DND-41 (cell line): ENCODE measurements at places on chromosomes 3 and 15.

GRCh38 chr3:21691036-21691435, 60.0 kb downstream of the ZNF385D start:
- DNase-seq = no peak

DNA sequence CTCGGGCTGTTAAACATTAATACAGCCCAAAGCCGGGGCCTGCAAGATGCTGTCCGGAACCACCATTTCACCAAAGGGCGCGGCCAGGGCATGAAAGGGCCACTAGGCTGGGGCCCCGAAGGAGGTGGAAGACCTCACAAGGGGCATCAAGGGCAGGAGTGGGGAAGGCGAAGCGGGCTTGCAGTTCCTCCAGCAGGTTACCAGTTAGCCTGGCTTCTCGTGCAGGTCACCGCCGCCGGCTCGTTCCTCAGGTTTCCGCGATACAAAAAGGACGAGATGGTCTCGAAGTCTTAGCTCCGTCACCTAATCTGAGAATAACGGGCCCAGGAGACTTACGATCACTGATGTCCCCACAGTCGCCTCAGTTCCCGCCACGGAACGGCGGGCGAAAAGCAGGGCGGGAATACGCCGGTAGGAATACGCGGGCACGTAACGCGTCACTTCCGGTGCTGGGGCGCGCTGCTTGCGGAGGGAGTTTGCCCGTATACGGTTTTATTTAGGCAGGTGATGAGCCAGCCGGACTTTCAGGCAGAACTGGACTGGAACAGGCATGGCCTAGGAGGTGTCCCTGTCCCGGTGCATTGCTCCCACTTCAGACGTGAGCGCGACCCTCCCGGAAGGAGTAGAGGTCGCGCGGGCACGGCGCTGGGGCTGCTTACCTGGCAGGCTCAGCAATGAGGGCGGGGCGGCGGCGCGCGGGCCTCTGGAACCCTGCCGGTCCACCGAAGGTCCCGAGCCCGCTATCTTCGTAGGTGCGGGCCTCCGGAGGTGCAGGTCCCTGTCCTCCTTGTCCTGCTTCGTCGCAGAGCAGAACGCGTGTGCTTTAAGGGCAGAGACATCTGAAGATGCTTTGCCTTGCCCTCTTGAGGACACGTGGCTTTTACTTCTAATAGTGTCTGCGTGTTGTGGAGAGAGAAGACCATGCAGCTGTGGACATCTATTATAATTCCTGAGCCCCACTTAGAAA, at the start of gene RFC4:
Gene RFC4 (minus strand): TSS at position 394 of the 967 bp plus-strand sequence. CDS start 1,769 bp downstream, outside the sequence.
- peak; percentile 86 for DNase-seq

DNA sequence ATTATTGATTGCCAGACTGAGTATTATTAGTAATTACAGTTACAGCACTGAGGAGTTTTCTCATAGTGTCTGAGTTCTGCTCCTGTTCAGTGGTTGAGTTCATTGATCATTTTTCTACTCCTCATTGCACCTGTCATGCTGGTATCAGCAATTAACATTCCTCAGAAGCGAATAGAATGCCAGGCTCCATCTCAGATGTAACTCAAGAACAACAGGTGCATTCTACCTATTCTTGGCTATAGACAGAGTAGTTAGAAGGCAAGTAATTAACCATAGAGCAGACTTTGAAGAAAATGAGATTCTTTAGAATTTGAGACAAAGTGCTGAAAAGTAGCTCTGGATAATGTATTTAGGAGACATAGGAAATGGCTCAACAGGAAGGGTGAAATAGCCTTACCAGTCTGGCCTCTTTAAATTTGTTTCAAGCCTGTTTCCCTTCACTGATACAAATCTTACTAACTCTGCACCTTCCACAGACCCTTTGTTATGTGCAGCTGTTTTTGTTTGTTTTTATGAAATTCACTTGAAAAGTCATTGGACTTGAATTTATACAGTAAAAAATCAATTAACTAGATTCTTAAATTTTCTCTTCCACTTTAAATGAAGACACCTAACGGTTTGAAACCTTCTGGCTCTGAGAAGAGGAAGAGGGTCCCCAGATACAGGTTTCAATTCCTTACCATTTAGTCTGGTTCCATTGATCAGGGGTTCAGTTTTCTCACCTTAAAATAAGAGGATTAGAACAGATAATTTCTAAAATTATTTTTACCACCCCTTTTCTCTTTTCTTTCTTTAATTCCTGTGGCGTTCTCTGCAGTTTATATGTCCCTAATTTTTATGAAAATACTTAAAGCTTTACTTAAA, 109.6 kb downstream of the FNDC3B start:
- DNase-seq = no peak

- DNase-seq = no peak
Measured at GRCh38 chr3:195065142-195065863, 205.7 kb downstream of the XXYLT1 start.

GRCh38 chr15:60804986-60805949, 326.3 kb upstream of the ICE2 start:
- DNase-seq = no peak

DNA sequence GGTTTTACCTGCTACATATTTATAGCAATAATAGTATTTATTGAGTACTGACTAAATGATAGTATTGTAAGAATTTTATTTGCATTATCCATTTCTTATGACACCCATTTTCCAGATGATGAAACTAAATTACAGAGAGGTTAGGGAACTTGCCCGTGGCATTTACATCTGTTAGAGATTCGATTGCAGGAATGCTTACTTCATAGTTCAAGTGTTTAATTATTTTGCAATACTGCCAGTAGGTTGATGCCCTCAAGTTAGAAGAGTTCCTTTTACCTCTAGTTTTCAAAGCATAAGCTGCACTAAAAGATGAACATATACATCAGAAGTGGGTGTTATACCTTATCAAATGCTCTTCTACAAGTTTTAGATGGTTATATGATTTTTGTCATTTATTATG, 362.8 kb upstream of the RGMA start:
- no peak for DNase-seq

DNA sequence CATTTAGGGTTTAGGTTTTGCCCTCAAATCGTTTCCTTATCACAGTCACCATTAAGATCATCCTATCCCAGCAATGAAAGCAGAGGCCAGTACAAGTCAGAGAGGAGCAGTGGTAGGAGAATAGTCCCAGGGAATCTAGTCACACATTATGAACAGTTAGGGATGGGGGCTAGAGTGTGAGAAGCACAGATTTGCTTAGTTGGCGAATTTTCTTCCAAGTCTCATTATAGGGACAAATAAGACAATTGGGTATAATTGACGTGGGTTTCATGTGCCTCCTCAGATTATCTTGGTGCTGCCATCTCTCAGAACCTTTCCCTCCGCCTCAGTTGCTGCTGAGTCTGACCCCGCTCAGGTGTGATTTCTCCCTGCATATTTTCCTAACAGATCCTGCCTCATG, 407.1 kb downstream of the SQOR start:
- DNase-seq = no peak

DNA sequence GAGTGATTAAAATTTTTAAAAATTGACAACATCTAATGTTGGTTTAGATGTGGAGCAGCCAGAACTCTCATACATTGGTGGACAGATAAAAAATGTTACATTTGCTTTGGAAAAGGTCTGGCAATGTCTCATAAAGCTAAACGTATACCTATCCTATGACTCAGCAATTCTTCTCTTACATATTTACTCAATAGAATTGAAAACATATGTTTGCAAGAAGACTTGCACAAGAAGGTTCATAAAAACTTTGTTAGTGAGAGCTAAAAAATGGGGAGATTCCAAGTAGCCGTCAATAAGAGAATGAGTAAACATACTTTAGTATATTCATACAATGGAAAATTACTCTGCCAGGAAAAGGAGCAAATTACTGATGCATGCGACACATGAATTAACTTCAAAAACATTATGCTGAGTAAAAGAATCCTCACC, 30.0 kb downstream of the MASP1 start:
- no peak for DNase-seq

- no peak for DNase-seq
Measured at GRCh38 chr3:67037615-67038014, 39.5 kb downstream of the KBTBD8 start.

GRCh38 chr3:31988271-31988670, 6.7 kb downstream of the ZNF860 start:
- DNase-seq = no peak

GRCh38 chr3:57683286-57683685, 9.6 kb downstream of the DENND6A start:
- no peak for DNase-seq

DNA sequence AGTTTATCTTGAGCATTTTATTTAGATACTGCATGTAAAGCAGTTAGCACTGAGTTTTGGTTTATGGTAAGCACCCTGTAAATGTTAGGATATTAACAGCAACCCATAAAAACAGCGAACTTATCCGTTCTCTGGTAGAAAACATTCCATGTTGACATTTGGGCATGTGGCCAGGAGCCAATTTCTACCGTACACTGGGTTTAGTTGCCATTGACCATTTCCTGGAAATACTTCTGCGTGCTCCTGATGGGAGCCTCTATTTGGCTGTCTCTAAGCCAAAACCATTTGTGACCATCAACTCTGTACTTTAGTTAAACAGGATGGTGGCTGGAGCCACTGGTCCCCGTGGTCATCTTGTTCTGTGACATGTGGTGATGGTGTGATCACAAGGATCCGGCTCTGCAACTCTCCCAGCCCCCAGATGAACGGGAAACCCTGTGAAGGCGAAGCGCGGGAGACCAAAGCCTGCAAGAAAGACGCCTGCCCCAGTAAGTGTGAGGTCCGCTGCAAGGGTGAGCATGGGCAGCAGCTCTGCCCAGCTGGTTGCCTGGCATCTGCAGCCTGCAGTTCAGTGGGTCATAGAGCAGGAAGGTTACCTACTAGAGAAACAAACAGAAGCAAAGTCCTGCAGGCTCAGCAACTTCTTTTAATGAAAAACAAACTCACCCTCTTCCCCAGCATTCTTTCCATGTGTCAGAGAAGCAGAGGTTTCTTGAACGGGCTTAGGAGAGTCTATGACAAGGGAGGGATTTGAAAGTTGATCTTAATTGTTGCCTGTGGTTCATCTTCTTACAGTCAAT, 7.1 kb downstream of the THBS1 start:
- no peak for DNase-seq

DNA sequence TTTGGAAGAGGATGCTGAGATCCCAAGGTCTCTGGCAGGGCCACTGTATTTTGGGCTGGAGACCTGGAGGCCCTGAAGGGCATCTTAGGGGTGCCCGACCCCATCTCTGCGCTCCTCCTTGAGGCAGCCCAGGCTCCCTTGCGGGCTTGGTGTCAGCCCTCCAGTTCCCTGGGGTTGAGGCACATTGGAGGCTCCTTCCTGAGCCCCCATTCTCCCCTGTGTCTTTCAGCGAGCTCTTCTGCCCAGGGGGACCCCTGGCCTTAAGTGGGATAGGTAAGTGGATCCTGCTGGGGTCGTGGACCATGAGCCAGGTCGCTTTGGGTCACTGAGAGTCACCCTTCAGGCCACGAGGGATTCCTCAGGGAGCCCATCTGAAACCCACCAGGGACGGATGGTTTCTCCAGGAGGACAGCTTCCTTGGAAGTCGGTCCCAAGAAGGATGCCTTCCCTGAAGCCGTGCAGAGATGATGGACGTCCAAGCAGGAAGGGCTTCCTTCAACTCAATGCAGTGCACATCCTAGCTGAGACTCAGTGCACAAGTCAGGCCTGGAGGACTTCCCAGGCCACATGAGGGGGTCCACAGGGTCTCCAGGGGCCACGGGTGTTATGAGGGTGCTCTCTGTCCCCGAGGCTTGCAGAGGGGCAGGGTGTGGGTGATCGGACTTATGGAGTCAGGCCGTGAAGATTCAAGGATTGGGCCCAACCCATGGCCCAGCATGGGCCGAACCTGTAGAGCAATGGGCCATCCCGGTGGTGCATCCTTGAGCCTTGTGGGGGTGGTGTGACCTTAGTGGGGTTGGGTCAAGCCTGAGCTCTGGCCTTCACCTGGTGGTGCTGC, 224.3 kb downstream of the SNRPN start:
- DNase-seq = no peak

DNA sequence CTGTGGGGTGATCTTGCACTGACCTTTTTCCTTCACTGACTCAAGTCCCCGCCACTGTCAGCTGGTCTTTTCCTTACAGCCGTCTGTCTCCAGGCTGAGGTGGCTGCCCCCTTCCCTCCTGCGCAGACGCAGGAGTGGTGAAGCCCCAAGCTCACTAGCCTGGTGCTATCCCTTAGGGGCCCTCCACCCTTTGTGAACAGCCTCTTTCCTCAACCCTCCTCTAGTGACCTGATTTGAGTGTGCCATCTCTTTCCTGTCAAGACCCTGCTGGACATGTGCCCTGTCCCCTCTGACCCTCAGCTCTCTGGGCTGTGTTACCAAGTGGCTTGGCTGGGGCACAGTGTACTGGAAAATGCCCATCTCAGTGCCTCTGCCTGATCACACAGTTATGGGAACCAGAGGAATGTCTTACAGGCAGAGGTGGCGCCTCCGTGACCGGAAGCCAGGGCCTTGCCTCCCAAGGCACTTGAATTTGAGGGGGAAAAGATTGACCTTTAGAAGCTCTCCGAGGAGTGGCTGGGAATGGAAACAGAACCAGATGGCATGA, 8.7 kb downstream of the KBTBD13 start:
- no peak for DNase-seq

DNA sequence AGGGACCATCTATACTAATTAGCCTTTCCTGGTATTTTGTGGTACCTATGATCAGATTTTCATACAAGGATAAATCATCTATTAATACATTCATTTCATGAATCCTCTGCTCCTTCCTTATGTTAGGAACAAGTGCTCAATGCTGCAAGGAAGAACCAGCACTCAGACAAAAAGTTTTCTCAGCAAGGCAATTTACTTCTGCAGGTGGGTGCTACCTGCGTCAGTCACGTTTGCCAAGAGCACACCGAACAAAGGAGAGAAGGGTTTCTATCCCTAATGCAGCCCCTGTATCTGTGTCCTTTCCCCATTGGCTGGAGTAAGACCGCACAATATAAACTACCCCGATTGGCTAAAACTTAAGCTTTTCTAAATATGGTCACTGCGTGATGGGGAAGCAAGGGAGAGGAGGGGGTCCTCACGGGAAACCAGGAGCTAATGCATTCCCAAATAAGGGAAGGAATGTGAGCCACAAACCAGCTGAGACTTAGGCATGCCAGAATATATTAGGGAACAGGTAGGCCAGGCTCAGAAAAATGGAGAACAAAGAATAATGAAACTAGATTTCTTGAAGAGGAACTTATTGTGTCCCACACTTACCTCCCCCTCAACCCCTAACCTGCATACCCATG, 76.5 kb downstream of the AQR start:
- no peak for DNase-seq

DNA sequence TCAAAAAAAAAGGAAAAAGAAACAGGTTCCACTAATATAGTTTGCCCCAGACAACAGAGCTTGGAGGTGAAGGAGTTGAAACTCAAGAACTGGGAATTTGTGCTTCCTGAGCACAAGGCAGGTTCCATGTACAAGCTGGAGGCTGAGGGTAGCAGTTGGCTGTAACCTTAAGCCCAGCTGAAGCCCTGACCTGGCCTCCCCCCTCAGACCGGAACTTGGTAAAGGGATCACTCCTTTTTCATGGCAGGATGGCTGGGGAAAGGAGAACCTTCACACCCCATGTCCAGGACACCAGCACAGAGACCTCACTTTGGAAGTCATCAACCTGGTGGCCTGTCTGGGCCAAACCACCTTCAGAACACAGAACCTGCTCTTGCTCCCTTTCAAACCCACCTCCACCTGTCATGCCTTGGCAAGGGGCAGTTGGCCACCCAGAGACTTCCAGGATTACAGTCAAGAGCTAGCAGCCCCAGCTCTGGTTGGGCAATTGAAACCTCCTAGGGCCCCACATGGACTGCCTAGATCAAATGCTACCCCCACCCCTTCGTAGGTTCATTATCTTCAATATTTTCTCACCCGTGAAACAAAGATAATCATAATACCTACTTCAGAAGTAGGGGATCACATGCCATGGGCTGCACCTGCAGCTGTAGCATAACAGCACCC, 3.5 kb downstream of the RPL29 start:
- DNase-seq = no peak
